ENCODE measurements at places on chromosomes 7 and 10. TPM values are rescaled to one million over a fixed set of nuclear protein-coding genes. Genes with fewer than 3 reads are reported as not detected.

The ARHGAP19 gene
- total RNA-seq = 6.4 TPM

The ZNF727 gene
- 1.6 TPM for total RNA-seq

The GPER1 gene
- total RNA-seq = 7.2 TPM

The CCDC172 gene
- total RNA-seq = not detected

The ZEB1 gene
- total RNA-seq = 8.5 TPM

The SMKR1 gene
- total RNA-seq = not detected

The PDGFA gene
- total RNA-seq = 80.2 TPM

The SFTPA1 gene
- total RNA-seq = not detected

The SPOCK2 gene
- 4.5 TPM for total RNA-seq

The LOXL4 gene
- 0.34 TPM for total RNA-seq

The ZNF488 gene
- total RNA-seq = 1.7 TPM

The ACBD7 gene
- total RNA-seq = 0.25 TPM

The TES gene
- 72.8 TPM for total RNA-seq

The TUBB8 gene
- 0.40 TPM for total RNA-seq

The ENO4 gene
- not detected for total RNA-seq

Data from left colon (tissue), 2 donors.